SK-MEL-5 (cell line): ENCODE measurements at places on chromosomes 11 and 22.

- DNase-seq = no peak
Measured at GRCh38 chr11:111101881-111102280, 143.6 kb upstream of the POU2AF2 start.

GRCh38 chr11:74471668-74472429 is 4.5 kb upstream of the KCNE3 start:
- DNase-seq = no peak

DNA sequence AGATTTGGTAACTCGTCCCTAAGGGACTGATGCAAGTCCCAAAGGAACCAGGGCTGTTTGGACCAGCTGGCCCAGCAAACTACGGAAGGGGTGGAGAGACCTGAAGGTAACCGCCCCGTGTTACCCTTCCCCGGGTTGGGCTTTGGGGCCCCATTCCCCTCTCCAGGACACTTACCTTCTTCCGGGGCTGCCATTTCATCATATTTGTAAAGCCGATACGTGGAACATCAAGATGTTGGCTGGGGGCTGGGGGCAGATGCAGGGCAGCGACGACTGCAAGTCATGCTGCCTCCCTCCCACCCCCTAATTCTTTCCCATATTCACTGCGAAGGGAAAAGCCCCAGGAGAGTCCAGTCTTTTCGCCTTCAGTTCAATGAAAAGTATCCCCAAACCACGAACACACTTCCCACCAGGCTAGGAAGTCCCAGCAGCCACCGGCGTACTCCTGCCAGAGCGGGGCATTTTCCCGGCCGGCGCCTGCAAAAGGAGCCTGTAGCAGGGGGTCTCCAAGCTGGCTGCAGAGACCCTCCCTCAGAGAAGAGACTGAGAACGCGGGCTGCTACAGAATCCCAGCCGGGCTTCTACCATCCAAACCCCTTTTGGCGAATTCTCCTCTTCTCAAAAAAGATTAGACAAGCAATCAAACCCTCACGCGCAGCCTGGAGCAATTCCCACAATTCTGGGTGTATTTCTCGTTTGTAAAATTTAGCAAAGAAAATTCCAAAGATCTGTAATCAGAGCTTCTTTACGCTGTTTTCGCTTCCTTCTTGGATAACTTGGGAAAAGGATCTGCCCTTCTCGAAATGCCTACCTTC is 236.7 kb downstream of the TTC28 start:
- no peak for DNase-seq

GRCh38 chr11:69311767-69312385 is 17.9 kb downstream of the MYEOV start:
- DNase-seq = no peak

DNA sequence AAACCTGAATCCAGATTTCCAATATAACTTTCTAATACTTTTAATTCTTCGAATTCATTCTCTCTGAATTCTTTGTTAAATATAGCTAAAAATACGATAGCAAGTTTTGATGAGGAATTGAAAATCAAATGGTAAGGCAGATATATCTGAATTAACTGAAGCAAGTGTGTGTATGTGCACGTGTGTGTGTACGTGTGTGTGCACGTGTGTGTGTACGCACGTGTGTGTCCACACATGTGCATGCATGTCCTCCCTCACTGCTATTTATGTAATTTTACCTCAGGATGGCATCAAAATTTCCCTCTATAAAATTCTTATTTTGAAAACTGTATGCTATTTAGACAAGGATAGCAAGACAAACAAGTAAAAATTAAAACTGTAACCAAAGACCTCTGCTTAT is 961.3 kb upstream of the CNTN5 start:
- DNase-seq = no peak

DNA sequence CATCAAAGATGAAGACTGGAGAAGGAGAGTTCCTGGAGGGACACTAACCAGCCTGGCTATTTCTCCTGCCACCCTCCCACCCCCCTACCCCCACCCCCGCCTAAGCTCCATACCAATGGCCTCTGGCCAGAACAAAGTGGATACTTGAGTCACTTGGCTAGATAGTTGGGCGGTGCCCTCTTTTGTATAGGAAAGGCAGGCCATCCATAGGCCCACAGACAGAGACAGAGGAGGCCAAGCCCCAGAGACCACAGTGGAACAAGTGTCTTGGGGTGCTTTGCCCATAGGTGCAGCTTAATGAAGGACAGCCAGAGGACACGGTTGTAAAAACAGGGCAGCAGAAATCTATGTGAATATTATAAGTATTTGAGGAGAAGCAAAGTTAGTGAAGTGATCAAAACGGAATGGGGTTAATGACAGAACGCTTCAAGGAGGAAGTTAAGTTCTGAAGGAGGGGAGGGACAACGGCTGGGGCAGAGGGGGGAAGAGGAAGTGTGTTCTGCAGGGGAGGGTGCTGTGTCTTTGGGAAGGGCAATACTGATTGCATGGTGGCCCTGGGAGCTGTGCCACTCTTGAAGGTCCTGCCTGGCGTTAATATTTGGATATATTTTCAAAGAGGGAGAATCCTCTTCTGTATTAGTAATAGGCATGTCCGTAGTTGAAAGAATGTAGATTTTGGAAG is 32.7 kb downstream of the FLI1 start:
- no peak for DNase-seq

- DNase-seq = no peak
Measured at GRCh38 chr11:78227921-78228320, 39.2 kb downstream of the USP35 start.
